ENCODE measurements at places on chromosomes 12 and 14. TPM values are rescaled to one million over a fixed set of nuclear protein-coding genes. Genes with fewer than 3 reads are reported as not detected.

Gene DTX3
- 18.9 TPM for total RNA-seq

Gene CNTN1
- not detected for total RNA-seq

Gene KIF5A
- total RNA-seq, result 1.5 TPM

Gene RPL10L
- total RNA-seq, result not detected

Gene TROAP
- 56.6 TPM for total RNA-seq

Gene RCOR1
- total RNA-seq, result 14.7 TPM

Gene MMP19
- not detected for total RNA-seq

Gene STYK1
- total RNA-seq, result 0.46 TPM

Gene SLC2A14
- 0.08 TPM for total RNA-seq

Gene KRT2
- not detected for total RNA-seq

Gene KRT1
- not detected for total RNA-seq

Gene PIWIL1
- not detected for total RNA-seq

Gene LRRC23
- 3.0 TPM for total RNA-seq

Gene OLR1
- not detected for total RNA-seq

Gene NUDT14
- total RNA-seq, result 8.6 TPM

Gene PTPRO
- total RNA-seq, result 1.4 TPM

Gene PGF
- not detected for total RNA-seq

Gene APOF
- not detected for total RNA-seq

Gene NKX2-1
- not detected for total RNA-seq

Gene CLEC2D
- total RNA-seq, result 270 TPM

Gene FAM181A
- not detected for total RNA-seq

Gene TOMM20L
- not detected for total RNA-seq

Gene FGF23
- not detected for total RNA-seq

Gene GUCY2C
- not detected for total RNA-seq

Gene C1S
- total RNA-seq, result 0.66 TPM

Gene MED6
- total RNA-seq, result 66.6 TPM

Gene MIP
- not detected for total RNA-seq

Gene TMPRSS12
- not detected for total RNA-seq

Gene TAS2R9
- total RNA-seq, result not detected

Gene KRT3
- not detected for total RNA-seq

All from activated naive CD8-positive, alpha-beta T cell treated with anti-CD3 and anti-CD28 coated beads for 36 hours (primary cell).